ENCODE measurements at places on chromosomes 16 and 17.

GRCh38 chr17:51354936-51355335 is 94.6 kb downstream of the UTP18 start:
- peak; percentile 34 for DNase-seq

DNA sequence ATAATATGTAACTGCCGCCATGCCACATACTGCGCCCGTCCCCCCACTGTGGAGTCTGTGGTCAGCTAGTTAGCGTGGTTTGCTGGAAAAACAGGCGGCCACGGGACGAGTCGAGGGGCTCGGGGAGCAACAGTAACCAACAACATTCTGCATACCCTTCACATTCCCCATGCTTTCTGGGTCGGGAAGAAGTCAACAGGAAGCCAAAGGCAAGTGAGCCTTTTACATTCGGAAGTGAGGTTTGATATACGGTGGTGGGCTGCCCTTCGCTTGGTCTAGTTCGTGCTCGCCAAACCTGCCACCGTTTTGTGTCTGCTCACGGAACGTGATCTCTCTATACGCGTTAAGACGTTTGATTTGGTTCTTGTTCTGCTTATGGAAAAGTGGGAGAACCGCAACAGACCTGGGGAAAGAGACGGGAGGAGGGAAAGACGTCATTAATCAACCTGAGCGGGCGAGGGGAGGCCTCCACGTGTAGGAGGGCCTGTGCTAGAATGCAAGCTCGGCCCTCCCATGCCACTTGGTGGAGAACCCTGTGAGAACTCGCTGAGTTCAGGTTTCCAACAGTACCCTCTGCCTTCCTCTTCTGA is 28.9 kb upstream of the CFAP20 start:
- DNase-seq, result no peak

DNA sequence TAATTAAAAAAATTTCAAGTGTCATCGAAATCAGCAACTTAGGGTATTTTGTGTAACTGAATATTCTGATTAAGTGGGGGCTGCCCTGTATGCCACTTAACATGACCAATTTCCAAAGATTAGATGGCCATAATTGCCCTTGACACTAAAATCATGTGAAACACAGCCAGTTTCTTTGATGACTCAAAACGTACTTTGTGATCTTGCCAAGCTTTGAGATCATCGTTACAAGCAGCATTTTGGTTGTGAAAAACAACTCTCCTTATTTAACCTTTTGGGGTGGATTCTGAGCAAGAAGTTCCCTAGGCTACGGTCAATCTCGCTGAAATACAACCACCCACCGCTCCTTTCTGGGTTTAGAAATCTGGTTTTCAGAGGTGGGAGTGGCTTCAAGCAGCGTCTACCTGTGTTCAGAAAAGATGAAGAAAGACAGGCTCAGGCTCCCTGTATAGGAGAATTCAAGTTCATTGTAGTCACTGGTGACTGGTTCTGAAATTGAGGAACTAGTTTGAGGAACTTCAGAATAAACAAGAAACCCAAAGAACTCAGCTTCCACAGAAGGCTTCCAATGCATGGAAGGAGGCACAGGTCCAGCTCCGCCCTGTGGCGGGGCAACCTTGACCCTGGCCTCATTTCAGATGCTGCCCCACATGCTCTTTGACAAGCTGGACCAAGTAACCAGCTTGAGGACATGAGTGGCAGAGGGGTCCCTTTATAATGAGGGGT is 9.4 kb downstream of the MAP3K14 start:
- no peak for DNase-seq

DNA sequence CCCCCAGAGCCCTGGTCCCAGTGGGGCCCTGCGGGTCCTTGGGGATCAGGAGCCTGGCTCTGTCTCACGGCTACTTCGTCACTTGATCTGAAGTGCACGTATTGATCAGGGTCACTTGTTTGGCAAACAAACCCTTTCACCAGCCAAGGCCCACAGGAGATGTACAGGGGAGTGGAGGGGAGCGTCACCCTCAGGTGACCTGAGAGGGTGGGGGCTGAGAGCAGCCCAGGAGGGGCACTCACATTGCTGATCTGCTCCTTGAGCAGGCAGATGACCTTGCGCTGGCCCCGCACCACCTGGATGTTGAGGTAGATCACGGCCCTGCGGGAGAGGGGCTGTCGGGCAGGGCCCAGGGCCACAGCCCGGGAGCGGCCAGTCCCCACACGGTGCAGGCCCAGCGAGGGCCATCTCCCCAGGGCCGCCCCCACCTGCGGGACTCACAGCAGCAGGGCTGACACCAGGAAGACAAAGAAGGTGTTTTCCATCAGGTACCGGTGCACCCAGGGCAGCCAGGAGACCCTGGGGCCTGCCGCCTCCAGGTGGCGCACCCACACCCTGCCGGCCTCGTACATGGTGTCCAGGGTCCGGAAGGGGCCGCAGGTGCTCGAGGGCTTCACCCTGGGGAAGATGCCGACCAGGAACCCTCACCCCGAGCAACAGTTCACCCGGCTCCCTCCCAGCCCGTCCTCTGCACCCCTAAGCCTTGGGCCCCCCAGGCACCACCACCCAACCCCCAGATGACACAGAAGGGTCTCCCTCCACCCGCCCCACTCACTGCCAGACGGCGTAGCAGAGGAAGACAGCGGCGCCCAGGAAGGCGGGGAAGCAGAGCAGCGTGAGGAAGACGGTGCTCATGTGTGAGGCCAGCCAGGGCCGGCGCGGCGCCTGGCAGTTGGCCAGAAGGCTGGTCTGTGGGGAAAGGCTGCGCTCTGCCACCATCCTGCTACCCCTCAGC is 11.3 kb downstream of the TMC6 start:
- DNase-seq, result no peak

DNA sequence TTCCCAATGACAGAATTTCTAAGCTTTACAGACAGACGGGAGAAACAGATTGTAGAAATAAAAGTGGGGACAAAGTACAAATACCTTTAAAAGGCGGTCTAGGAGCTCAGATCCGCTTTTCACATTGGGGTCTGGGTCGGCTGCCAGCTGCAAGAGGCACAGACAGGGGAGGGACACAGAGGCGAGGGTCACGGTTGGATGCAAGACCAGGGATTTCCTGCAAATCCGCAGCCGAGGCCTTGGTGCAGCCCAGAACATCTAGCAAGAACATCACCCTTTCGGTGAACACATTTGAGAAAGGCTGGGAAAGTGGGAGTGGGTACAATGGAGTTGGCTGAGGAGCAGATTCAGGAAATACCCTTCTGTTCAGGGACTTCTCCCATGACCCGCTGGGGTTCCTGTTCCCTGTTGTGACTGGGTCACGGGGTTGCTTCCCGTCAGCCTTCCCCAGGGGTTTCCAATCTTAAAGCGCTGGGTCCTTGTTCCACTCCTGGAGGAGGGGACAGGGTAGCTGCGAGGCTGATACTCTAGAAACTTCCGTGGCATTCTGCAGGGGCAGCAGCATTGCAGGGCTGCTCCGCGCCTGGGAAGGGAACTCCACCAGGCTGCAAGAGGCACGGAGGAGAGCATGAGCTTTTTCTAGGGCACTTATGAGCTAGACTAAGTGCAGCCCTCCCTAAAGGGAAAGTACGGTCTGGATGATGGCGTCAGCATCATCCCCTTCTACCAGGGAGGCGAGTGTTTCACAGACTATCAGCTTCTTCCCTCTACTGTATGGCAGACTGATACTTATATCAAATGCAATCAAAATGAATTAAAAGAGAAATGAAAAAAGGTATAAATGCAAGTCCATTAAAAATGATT is 16.0 kb downstream of the VAC14 start:
- DNase-seq, result no peak

DNA sequence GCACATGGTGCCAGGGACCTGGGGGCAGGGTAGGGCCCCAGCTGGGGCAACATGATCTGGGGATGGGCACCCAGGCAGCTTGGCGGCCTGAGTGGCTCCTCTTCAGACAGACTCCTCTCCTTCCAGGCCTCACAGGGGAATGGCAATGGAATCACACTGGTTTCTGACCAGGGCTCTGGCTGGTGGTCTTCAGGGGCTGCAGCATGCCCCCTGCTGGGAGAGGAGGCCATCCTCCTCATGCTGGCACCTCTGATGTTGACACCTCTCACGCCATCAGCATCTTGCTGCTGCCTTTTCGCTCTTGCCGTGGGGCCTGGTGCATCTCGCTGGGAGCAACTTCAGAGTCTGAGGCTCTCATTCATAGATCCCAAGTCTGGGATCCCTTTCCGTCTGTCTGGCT is 11.2 kb upstream of the GFOD2 start:
- DNase-seq, result no peak

DNA sequence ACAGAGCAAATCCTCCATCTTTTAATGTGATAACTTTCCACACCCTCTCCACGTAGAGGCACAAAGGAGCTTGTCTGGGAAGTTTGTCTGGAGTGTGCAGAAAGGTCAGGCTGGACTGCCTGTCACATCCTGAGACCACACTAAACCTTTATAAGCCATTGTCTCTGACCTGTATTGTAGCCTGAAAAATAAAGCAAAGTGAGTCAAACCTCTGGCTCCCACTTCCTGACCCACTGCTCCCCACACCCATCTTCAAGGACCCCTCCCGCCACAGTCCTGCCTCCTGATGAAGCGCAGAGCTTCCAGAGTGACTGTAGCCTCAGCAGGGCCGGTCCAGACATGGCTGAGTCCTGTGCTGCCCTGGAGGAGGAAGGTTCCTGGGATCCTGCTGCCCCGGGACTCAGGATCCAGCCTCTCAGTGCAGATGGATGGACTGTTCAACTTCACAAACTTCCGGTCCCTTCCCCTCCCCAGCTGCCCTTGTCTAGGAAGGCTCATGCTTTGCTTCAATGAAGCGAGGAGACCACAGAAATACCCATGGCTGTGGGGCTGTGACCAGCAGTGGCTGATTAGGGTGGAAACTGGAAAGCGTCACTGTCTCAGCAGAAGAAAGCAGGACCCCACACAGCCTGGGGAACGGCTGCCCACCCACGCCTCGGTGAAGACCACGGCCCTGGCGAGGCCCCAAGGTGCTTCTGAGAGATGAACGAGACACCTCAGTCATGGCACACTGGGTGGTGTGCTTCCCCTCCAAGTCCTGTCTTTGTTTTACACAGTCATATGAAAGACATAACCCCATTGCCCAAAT is 30.9 kb upstream of the CLEC18B start:
- DNase-seq, result no peak

GRCh38 chr16:66361604-66362135 is 4.8 kb upstream of the CDH5 start:
- no peak for DNase-seq

- DNase-seq, result no peak
Measured at GRCh38 chr17:55540414-55541091, 29.3 kb upstream of the SMIM36 start.

DNA sequence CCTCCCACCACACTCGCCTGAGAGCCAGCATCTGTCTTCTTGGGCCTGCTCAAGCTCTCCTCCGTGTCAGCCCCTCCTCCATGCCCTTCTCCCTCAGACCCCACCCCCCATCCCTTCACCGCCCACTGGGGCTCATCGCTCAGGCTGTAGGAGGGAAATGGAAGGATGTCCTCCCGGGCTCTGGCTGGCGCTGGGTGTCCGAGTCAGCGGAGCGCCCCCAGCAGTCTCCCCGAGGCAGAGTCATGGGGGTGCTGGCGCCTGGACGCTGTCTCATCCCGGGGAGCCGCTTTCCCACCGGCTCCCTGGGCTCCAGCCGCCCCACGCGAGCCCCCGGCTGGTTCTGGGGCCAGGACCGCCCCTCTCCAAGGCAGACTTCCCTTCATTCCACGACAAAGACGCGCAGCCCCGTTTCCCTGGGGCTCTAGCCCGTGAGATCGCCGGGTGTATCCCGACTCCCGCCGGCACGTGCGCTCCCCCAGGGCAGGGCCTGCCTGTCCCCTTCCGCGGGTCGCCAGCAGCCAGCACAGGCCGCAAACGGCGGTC is 428 bp upstream of the ANTKMT start:
- no peak for DNase-seq

GRCh38 chr16:4344983-4345835 is 5.9 kb downstream of the PAM16 start:
- DNase-seq, result no peak

DNA sequence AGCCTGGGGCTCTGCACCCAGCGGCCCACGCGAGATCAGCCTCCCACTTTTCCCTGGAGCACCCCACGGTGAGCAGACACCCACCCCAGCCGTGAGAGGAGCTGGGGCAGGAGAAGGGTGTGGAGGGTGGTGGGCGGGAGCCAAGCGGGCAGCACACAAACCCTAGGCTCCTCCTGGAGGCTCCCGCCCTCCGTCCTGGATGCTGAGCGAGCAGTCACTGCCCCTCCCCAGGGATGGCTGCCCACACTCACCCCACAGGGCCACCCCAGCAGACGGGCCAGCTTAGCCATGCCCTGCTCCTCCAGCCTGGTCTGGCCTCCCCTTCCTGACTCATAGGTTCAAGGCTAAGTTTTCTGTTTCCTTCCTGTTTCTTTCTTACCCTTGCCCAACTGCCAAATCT is 15.7 kb upstream of the ABCC3 start:
- DNase-seq, result no peak

GRCh38 chr17:1434150-1434549 is 21.9 kb downstream of the CRK start:
- no peak for DNase-seq

GRCh38 chr17:6608321-6608720 is 32.2 kb downstream of the KIAA0753 start:
- DNase-seq, result no peak

DNA sequence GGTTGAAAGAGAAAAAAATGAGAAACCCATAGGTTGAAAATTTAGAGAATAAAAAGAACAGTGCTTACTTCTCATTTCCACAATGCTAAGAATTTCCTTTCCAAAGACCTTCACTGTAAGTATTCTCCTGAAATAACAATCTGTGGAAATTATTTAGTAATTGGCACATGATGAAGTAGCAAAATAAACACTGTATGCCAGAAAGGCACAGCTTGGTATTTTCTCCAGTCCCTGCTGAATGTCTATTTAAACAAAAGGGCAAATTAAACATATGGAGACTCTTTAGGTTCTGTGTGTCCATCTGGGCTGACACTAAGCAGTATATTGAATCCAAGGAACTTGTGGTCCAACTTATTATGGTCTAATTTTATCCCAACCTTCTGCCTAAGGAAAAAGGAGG is 46.1 kb downstream of the CHCT1 start:
- DNase-seq, result peak; percentile 2

GRCh38 chr16:85285681-85286065 is 173.4 kb upstream of the CIBAR2 start:
- no peak for DNase-seq

DNA sequence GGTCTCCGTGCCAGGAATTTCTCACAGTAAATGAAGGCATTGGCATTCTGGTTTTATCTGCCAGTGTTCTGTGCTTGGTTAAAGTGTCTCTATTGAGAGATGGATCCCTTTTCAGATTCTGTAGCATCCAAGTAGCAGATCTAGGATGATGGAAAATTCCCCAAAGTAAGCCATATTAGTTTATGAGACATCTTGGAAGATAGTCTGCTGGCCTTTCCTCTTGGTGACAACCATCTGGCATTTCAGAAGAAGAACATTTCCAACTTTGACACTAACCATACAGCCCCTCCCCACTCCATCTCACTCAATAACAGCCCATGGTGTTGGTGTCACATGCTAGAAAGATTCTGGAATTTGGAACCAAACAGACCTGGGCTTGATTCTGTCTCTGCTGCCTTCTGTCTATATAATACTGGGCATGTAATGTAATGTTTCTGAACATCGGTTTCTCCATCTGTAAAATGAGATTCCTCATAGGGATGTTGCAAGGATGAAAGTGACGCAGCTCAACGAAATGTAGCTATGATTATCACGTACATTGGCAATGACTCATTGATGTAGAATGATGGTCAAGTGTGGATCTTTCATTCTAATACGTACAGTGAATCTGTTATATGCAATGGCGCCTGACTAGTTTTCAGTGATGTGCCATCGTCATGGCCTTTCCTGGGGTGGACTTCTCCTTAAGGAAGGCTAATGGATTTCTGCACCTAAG is 32.6 kb upstream of the PIRT start:
- DNase-seq, result no peak
